ENCODE measurements at places on chromosomes 7 and 10.

DNA sequence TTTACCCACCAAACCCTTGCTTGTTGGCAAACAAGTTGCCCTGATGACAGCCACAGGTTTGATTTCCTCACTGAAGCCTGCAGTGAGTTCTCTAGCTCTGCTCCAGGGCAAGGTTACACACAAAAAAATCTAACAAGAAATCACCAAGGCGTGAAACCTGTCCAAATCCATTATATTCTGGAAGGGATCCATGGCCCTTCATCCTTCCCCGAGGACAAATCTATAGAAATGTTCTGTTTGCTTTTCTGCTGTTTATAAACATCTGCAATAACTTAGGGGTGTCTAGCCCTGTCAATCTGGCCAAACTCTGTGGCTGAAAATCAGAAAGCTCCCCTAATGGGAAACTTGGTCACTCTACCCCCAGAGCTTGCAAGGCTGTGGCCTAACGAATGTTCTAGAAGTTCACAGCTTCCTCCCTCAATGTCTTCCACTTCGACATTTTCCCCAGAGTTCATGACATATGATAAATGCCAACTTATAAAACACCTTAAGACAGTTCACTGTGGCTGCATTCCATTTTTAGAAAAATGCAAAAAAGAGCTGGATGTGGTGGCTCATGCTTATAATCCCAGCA, 164.5 kb downstream of the PRPF18 start:
- DNase-seq: no peak

DNA sequence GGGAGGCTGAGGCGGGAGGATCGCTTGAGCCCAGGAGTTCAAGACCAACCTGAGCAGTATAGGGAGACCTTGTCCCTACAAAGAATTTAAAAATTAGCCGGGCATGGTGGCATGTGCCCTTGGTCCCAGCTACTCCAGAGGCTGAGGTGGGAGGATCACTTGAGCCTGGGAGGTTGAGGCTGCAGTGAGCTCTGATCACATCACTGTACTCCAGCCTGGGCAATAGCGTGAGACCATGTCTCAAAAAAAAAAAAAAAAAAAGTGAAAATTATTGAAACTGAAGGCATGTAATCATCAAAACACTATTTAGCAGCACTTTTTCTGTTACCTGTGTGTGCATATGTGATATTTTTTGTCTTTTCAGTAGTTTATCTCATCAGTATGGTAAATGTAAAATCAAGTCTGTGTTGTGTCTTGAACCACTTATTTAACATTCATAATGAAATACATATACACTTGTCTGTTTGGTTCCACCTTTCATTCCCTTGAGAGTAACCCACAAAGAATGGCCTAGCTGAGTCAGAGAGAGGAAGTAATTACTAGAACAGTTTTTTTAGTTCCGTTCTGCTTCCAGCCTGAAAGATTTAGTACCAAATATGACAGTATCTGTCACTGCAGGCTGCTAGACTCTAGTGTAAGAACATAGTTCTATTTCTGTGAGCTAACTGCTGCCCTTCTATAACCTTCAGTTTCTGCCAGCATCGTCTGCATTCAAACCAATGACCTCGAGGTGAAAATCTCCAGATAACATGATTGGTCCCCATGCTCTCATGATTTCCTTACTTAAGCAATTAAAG, 68.6 kb downstream of the MMRN2 start:
- no peak for DNase-seq

DNA sequence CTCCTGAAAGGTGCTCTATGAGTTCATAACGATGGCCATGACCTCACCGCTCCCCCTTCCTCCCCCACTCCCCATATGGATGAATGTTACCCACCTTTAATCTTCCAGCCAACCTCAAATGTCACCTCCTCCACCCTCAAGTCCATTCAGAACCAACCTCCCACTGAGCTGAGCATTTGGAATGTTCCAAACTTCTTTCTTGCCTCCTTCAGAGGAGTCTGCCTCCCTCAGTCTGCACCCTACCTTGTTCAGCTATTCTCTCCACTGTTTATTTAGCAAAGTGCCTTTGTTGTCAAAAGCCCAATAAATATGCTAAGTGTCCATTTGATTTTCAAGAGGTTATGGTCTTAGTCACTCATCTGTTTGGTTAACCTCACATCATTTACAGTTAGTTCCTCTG, 22.9 kb upstream of the MTPAP start:
- no peak for DNase-seq

- no peak for DNase-seq
These were observed 463.6 kb upstream of the FOXK1 start for GRCh38 chr7:4218481-4218880.

GRCh38 chr10:127996586-127996985, 89.7 kb downstream of the PTPRE start:
- no peak for DNase-seq

DNA sequence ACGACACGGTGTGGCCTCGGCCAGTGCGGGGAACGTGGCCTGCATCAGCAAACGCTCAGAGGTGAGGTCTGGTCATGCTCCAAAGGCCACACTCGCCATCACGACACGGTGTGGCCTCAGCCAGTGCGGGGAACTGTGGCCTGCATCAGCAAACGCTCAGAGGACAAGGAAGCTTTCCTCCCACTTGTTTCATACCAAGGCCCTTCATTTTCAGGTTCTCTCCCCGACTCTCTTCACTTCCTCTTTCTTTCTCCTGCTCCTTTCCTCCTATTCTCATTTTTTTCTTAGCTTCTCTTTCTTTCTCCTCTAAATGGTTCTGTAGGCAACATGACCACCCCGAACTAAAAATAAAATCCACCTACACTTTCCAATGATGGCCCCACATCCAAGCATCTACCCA, 384.4 kb upstream of the SHH start:
- no peak for DNase-seq

GRCh38 chr7:126840869-126841268, 411.9 kb downstream of the GRM8 start:
- DNase-seq: peak; percentile 11

DNA sequence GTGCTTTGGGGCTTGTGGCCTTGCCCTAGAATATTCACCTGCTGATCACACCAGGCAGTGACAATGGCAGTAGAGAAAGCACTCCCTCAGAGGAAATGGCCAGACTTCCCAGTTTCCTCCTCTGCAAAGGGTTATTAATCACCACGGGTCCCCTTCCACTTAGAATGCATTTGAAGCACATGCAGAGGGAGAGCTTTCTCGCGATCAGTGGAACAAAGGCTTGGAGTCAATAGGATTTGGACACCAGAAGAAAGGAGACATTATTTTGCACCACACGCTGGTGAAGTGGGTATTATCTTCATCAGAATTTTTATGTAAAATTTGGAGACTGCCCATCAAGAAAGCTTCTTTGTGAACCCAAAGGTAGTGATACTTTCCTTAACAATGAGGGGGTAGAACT, 35.4 kb upstream of the INHBA start:
- DNase-seq: no peak

GRCh38 chr7:141359262-141359661, 191.9 kb upstream of the AGK start:
- DNase-seq: no peak

DNA sequence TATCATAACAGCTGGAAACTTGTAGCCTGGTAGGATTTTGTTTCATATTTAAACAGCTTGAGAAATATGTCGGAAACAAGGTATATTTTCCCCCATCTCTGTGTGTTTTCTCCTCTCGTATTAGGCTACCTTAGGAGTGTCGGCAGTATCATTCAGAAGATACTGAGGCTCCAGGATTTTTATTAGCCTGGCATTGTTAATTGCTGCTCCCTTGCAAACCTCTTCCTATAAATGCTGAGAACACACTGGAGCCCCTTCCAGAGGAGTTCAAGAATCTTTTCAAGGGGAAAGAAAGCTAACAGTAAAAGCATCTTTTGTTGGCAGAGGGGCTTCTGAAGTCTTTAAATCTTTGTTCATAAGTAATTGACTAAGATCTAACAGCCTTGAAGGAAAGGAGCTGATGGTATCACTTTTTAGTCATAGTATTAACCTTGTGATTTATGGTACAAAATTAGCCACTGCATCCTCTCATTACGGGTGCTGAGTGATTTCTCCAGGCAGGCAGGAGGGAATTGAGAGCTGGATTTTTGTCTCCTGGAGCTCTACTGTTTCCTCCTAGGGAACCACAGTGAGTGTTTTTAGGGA, 998.7 kb downstream of the LRMDA start:
- DNase-seq: peak; percentile 57

GRCh38 chr10:117424883-117425649, 49.8 kb upstream of the PDZD8 start:
- DNase-seq: peak; percentile 21

GRCh38 chr10:75239096-75239790, 3.5 kb upstream of the COMTD1 start:
- no peak for DNase-seq

- peak; percentile 53 for DNase-seq
These were observed 70.9 kb upstream of the CTBP2 start for GRCh38 chr10:125231116-125231812.

DNA sequence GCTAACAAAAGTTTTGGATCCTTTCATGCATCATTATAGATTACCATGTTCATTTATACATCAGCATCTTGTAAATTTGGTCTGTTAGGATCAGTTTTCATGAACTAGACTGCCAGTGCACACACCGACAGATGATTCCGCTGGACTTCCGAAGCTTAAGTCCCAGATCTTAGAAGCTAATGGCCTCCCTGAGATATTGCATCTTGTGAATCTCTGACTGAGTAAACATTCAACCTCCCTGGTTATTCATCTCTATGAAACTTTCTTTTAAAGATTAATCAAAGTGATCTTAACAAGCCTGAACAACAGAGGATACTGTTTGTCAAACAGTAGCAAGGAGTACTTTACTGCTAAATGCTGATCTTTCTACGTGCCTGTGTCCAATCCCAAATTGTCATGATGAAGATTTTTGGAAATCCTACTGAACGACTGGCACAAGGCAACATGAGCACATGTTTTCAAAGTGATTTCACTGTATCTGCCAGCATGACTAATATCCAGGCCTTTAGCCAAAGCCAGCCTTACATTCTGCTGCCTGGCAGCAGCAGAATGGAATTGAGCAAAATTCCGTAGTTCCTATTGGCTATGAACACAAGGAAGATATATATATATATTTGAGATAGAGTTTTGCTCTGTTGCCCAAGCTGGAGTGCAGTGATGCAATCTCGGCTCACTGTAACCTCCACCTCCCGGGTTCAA, 91.3 kb upstream of the ANK3 start:
- no peak for DNase-seq

GRCh38 chr7:81367326-81367931, 402.4 kb downstream of the HGF start:
- DNase-seq: peak; percentile 24

DNA sequence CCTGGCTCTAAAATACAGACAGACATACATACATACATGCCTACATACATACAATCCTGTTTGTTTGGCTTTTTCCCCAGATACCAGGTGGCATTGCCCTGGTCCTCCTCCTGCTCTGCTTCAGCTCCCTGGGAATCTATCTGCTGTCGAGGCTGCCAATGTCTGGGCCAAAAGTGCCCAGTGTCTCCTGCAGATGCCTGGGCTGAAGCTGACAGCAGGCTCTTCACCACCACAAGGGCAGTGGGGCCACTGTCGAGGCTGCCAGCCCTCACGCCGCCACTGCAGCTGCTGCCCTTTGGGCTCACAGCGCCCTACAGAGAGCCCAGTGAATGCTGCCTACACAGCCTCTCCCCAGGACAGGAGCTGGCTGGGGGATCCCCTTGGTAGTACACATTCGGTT, 18.0 kb upstream of the STN1 start:
- DNase-seq: no peak

GRCh38 chr7:21013765-21014539, 227.3 kb upstream of the SP8 start:
- no peak for DNase-seq

GRCh38 chr10:2207246-2207922, 470.1 kb upstream of the ADARB2 start:
- DNase-seq: no peak

DNA sequence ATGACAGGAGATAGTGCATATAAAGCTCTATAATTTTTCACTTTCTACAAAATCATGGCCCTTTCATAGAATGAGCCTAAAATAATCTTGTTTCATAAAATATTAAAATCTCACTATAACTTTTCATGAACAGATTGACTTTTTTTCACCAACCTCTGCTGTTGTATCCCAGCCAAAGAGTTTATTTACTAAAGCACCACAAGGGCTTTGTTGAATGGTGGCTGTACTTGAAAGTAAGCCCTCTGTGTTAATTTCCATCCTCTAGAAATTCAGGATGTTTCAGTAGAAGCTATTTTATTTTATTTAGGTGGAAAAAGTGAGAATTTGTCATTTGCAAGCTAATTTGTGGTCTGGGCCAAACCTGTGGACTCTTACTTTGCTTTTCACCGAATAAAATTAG, 30.2 kb downstream of the THNSL1 start:
- DNase-seq: no peak

DNA sequence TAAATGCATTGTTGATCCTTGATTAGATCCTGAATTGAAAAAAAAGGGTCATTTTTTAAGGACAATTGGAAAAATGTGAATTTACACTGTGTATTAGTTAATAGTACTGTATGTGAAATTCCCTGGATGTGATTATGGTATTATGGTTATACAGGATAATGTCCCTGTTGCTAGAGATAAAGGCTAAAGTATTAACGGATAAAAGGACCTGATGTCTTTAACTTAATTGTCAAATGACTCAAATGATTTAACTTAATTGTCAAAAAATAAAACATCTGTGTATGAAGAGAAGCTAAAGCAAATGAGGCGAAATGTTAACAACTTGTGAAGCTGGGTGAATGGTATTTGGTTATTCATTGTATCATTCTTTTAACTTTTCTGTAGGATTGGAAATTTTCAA, 48.8 kb downstream of the SUFU start:
- DNase-seq: no peak

DNA sequence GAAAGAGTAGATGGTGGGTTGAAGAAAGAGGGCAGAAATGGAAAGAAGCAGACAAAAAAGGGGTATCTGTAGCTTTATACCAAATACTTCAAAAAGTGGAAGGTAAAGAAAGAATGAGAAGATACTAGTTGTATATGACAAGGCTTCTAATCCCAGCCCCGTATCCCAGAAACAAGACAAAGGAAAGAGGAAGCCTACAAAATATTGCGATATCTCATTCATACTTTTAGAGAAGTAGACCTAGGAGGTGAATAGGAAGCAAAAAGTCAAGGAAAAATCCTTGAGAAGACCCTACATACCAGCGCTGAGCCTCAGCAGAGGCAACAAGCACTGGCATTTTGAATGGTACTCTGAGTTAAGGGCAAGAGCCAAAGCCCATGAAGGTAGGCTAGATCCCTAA, 26.6 kb downstream of the PHTF2 start:
- no peak for DNase-seq

- peak; percentile 60 for DNase-seq
These were observed 552.4 kb upstream of the KCND2 start for GRCh38 chr7:119720541-119720940.
